Colonic mucosa (tissue), 4 donors: ENCODE measurements at places on chromosomes 7 and 10. TPM values are rescaled to one million over a fixed set of nuclear protein-coding genes. Genes with fewer than 3 reads are reported as not detected.

- DNase-seq, result no peak
These were observed 115.6 kb upstream of the TNS3 start for GRCh38 chr7:47697543-47697942.

PITX3 gene
- not detected for total RNA-seq

TFPI2 gene
- 0.30 TPM for total RNA-seq

FGL2 gene
- total RNA-seq, result 34.0 TPM

- DNase-seq, result no peak
These were observed 4.2 kb downstream of the TMEM60 start for GRCh38 chr7:77794000-77794399.

RAB11FIP2 gene
- total RNA-seq, result 4.7 TPM

DNA sequence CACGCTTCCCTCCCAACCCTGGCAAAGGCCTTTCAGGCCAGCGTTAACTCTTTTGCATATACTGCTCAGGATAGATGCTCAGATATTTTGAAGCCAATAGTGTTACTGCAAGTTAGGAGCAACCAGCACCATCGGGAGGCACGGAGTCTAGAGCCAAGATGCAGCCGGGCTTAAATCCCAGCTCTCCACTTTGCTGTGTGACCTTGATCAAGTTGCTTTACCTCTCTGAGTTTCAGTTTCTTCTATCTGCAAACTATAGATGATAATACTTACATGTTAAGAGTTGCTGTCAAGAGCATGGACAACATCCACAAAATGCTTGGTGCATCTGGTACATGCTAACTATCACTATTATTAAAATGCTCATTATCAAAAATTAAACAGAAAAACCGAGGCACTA lies 45.4 kb upstream of the C7orf33 start:
- DNase-seq, result no peak

- DNase-seq, result no peak
These were observed 265.4 kb downstream of the ZWINT start for GRCh38 chr10:56095506-56096225.

DNA sequence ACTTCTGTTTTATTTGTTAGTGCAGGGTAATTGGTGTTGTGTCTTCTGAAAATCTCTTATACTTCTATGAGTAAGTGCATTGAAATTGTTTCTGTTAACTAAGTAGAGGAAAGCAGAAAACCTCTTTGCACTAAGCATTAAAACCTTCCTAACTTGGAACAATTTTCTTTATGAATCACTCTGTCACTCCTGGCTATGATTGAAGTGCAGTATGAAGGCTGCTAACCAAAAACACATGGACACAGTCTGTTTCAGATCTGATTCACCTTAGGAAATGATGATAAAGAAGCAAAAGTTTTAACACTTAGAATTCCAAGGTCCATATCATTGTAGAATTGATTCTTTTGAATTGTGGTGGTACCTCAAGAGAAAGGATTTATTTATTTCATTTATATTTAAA lies 41.9 kb downstream of the MET start:
- no peak for DNase-seq

- no peak for DNase-seq
These were observed 48.3 kb downstream of the ZNF783 start for GRCh38 chr7:149310113-149310836.
